Vagina (tissue), 2 donors: ENCODE measurements at places on chromosomes 11 and 22. TPM values are rescaled to one million over a fixed set of nuclear protein-coding genes. Genes with fewer than 3 reads are reported as not detected.
A peak's percentile ranks its signal among the peaks of the same experiment; 100 is the strongest.

Gene HORMAD2
- total RNA-seq, result not detected

- H3K4me3 ChIP-seq, result no peak overlapping the region
- no peaks in the 10 kb centered on the region for H3K4me1 ChIP-seq
- no peak overlapping the region for H3K27ac ChIP-seq
- no peaks in the 10 kb centered on the region for H3K36me3 ChIP-seq
These were observed 5.2 kb upstream of the FSHB start for GRCh38 chr11:30225642-30226041.

DNA sequence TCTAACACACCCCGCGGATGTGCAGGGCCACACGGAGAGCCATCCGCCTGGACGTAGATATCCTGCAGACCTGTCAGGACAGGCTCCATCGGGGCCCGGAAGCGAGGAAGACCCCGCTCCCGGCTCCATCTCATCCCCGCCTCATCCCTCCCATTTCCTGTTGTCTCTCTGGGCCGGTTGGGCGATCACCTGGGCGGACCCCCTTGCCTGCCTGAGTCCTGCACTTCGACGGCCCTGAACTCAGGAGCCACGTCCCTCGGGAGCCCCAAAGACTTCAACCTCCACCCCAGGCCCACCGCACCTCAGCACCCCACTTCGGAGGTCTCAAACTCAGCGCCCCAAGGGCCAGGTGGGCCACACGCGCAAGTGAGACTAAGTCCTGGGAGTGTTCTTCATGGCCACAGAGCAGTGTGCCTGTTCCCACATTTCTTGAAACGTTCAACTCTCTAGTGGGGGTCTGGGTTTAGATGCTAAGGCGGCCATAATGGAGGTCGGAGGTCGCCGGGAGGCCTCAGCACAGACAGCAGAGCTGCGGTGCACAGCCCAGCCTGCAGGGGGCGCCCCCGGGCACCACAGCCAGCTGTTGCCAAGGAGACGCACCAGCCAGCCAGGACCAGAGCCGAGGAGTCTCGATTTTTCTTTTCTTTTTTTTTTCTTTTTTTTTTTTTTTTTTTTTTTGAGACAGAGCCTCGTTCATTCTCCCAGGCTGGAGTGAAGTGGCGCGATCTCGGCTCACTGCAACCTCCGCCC lies 26.0 kb upstream of the FADD start:
- no peaks in the 10 kb centered on the region for H3K27me3 ChIP-seq
- no peak overlapping the region for H3K27ac ChIP-seq
- no peaks in the 10 kb centered on the region for H3K36me3 ChIP-seq
- DNase-seq, result no peak

GRCh38 chr22:32528984-32529982 lies 54.7 kb downstream of the FBXO7 start:
- H3K4me1 ChIP-seq, result peaks cover 55% of the 10 kb centered on the region
- no peaks in the 10 kb centered on the region for H3K36me3 ChIP-seq
- no peak for DNase-seq
- H3K4me3 ChIP-seq, result no peak overlapping the region
- H3K27me3 ChIP-seq, result no peaks in the 10 kb centered on the region
- peak overlapping the region; percentile 64 for H3K27ac ChIP-seq

DNA sequence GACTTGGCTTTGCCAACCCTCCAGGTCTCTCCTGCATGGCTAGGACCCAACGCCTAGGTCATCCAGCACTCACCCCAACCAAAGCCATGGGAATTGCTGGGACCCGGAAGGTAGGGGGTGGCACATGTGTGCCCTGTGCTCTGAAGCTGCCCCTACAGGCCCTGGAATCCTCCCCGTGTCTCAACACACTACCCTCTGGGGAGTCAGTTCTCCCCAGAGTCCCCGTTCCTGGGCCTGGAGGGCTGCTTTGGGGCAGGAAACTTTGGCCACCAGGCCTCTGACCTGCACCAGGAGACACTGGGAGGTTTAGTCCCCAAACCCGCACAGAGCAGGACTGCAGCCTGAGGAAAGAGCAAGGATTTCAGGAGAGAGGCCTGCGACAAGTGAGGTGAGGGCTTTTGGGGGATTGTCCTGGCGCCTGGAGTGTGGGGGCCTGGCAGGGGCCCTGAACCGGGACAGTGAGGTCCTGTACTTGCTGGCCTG lies 495 bp upstream of the IFITM1 start:
- peak overlapping the region; percentile 63 for H3K4me3 ChIP-seq
- H3K27me3 ChIP-seq, result no peaks in the 10 kb centered on the region
- H3K36me3 ChIP-seq, result no peaks in the 10 kb centered on the region
- H3K27ac ChIP-seq, result peak overlapping the region; percentile 97
- no peak for DNase-seq
